Endothelial cell of umbilical vein (primary cell): ENCODE measurements at places on chromosomes 4 and X. TPM values are rescaled to one million over a fixed set of nuclear protein-coding genes. Genes with fewer than 3 reads are reported as not detected.

Gene ARSJ
- polyA plus RNA-seq = 16.3 and 21.9 TPM in 2 replicates

Gene EXOC1L
- polyA plus RNA-seq = not detected in 2 replicates

DNA sequence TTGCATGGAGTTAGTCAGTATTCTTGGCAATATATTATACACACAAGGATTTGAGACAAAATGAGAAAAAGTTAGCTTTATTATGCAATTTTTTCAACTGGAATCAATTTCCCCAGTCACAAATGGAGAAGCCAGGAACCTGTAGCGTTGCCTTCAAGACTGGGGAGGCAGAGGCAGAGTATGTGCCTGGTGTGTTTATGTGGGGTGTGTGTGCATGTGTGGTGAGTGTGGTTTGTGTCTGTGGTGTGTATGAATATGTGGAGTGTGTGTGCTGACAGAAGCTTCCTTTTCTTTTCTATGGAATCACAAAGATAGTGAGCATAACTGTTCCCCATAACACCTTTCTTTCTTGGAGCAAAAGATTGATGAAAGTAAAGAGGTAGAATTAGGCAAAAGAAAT lies 37.0 kb downstream of the TNIP3 start:
- DNase-seq = no peak

- no peak for DNase-seq
Observed at GRCh38 chrX:120321520-120322281, 10.4 kb upstream of the TMEM255A start.
